ENCODE measurements at places on chromosomes 11 and 22.

- no peak for DNase-seq
Measured at GRCh38 chr11:69489031-69489745, 7.7 kb downstream of the LINC01488 start.

GRCh38 chr22:48618326-48618725 lies 1209.3 kb downstream of the BRD1 start:
- DNase-seq: no peak

DNA sequence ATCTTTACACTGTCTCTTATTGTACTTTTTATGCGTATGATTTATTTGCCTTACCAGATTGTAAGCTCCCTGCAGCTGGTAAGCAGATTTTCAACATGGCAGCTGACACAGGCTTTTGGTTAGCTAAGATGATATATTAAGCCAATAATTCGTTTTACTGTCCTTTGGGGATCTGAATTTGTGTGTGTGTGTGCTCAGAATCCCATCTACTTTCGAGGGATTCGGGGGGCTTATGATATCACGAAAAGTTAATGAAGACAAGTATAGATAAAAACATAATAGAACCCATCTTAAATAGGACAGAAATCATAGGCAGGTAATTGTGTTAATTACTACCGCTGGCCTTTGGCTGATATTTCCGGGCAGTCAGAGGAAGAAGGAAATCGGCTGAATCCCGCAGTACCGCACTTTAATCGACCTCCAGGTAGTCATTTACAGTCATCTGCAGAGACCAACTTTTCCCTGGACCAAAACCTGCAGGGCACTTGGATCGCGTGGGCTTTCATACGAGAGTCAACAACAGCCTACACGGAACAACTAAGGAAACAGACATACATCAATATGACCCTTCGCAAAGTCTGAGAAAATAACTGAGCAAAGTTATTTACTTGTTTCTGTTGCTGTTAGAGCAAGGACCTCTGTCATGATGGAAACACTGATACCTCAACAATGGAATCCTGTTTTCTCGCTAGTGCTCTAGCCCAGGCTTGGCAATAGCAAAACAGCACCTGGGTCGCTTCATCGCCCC lies 802 bp downstream of the KBTBD3 start:
- no peak for DNase-seq

DNA sequence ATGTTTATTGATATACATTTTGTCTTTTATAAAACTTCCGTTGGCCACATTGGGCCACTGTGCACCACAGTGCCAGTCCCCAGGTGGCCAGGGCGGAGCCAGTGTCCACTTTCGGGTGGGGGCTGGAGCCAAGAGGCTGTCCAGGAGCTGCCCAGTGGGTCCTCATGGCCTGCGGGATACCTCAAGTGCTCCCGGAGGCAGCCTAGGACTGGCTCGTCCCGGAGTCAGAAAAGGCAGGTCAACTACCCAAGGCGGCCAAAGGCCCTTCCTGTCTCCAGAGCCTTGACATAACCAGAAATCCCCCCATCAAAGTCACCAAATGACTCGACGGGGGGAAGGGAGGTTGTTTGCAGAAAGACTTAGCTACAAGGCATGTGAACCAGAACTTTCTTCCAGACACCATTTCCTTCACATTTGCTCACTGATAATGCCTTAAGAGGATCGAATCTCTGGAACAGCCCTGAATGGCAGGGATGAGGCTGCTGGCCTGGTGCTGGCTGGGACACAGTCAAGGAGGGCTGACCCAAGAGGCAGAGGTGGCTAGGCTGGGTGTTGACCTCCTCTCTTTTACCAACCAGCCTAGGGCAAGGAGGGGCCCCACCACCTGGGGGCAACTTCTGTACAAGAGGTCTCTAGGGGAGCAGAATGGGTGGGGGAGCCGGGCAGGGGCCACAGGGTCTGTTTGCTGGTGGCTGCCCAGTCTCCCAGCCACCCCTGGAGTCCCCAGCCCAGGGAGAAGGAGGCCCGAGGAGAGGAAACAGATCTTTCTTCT lies 8.4 kb downstream of the MRGPRF start:
- no peak for DNase-seq

DNA sequence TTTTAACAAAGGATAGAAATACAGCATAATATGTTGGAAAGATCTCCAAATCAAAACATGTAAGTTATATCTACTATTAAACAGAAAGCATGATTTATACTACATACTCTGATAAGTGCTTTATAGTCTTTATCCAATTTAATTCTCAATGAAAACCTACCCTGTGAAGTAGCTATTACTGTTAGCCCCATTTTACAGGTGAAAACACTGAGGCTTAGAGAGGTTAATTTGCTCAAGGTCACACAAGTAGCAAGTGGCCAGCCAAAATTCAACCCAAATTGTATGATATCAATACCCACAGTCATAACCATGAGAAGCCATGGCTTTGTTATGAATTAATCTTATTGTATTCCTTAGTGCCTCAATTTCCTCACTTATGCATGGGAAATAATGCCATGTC lies 675 bp upstream of the OR5AN1 start:
- no peak for DNase-seq

Data from stimulated activated CD4-positive, alpha-beta T cell treated with anti-CD3 and anti-CD28 coated beads, Interleukin-2, amount 100 ng/mL, for 24 hours (primary cell).